ENCODE measurements at places on chromosomes 5 and 9. TPM values are rescaled to one million over a fixed set of nuclear protein-coding genes. Genes with fewer than 3 reads are reported as not detected.

Gene ANKRD34B
- not detected for total RNA-seq

Gene SPINK7
- not detected for total RNA-seq

Gene RLN2
- 0.24 TPM for total RNA-seq

Gene PGGT1B
- total RNA-seq: 18.8 TPM

Gene WNT8A
- not detected for total RNA-seq

Gene GDF9
- 0.09 TPM for total RNA-seq

Gene MRPL36
- total RNA-seq: 118 TPM

Gene PCDHGA3
- total RNA-seq: not detected

Gene OR1J2
- total RNA-seq: not detected

Gene LCN1
- not detected for total RNA-seq

Gene GRXCR2
- not detected for total RNA-seq

Gene GPRIN1
- total RNA-seq: 8.1 TPM

Gene MZB1
- total RNA-seq: not detected

Gene OR13C2
- not detected for total RNA-seq

Gene PSD2
- total RNA-seq: not detected

Gene DIPK1B
- total RNA-seq: 11.1 TPM

Gene UGT3A1
- not detected for total RNA-seq

Gene TCF7
- 16.9 TPM for total RNA-seq

Gene PCSK1
- total RNA-seq: 0.67 TPM

Gene PCDHA9
- total RNA-seq: 0.04 TPM

Gene TDRD7
- total RNA-seq: 12.7 TPM

Gene PCDHB1
- not detected for total RNA-seq

Gene LCN9
- not detected for total RNA-seq

Gene PCDHB5
- 1.8 TPM for total RNA-seq

Gene BARX1
- total RNA-seq: 11.1 TPM

Gene PRDM9
- total RNA-seq: not detected

Gene TAF9
- total RNA-seq: 122 TPM

Gene PCDHGA7
- 1.1 TPM for total RNA-seq

Gene COL23A1
- total RNA-seq: not detected

Gene EQTN
- total RNA-seq: not detected

Gene CNTNAP3B
- total RNA-seq: 15.9 TPM

Gene GFPT2
- total RNA-seq: 50.9 TPM

Gene ANXA2R
- 3.0 TPM for total RNA-seq

Gene AQP7
- total RNA-seq: 0.35 TPM

Gene CCNO
- 10.4 TPM for total RNA-seq

Gene VCP
- total RNA-seq: 279 TPM

Gene PCDHA7
- total RNA-seq: 0.08 TPM

Gene KCTD16
- 0.08 TPM for total RNA-seq

Gene POLK
- total RNA-seq: 11.6 TPM

Gene VLDLR
- 24.9 TPM for total RNA-seq

Gene ADRB2
- total RNA-seq: 0.51 TPM

Gene GRM6
- not detected for total RNA-seq

Gene FBXL7
- 1.3 TPM for total RNA-seq

Gene PCDH1
- total RNA-seq: 2.2 TPM

Gene FOXD4L5
- total RNA-seq: not detected

Gene SEMA4D
- total RNA-seq: 6.7 TPM
